ENCODE measurements at places on chromosomes 12 and 14.

GRCh38 chr12:63152321-63152700 is 1.3 kb upstream of the AVPR1A start:
- DNase-seq: no peak

- DNase-seq: no peak
Measured at GRCh38 chr12:68482660-68483059, 128.0 kb upstream of the RAP1B start.

DNA sequence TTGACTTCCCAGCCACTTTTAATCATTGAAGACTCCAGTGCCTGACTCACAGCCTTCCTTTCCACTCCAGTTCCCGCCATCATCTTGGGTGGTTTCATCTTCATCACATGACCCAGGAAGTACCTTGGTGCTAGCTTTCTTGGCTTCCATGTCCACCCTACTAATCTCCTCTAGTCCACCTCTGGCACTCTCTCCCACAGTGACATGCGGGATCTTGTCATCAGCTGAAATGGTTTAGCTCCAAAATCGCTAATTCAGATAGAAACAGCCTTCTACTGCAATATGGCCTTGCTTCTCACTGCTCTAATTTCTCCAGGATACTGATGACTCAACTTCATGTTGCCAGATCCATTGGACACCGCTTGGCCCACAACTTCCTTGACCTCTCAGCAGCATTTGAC is 24.5 kb downstream of the WDR20 start:
- no peak for DNase-seq

- DNase-seq: no peak
Measured at GRCh38 chr12:122505419-122506051, 4.8 kb upstream of the ZCCHC8 start.

DNA sequence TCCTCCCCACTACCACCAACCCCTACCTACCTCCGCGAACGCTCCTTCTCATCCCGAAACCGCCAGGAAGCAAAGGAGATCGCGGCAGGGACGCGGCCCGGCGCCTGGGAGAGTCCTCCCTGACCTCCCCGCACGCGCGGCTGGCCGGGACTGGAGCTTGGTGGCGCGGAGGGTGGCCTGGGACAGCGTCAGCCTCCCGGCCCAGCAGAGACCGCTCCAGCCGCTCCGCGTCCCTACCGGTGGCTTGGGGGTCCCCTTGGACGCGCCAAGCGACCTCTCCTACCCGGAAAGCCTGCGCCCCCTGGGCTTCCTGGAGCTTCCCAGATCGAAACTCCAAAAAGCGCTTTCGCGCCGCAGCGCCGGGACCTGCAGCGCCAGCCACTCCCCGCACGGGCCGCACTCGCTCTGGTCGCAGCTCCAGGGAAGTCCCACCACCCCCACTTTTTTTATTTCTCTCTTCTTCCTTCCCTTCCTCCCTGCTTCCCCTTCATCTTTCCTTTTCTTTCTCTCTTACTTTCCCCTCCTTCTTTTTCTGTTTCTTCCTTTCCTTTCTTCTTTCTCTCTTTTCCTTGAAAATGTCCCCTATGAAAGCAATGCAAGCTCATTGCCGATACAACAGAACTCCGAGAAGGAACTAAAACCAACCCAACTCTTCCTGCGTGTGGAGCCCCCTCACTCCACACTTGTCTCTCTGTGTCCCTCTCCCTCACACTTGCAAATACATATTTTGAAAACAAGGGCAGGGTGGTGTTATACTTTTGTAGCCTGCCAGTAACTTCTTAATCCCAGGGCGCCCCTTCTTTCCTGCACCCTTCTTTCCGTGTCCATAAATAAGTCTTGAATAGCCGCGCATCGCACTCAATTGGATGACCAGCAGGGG is 3.8 kb downstream of the DIO3 start:
- no peak for DNase-seq

- DNase-seq: no peak
Measured at GRCh38 chr12:32254260-32254956, 144.9 kb upstream of the FGD4 start.

GRCh38 chr14:84575681-84576080 is 954.3 kb upstream of the FLRT2 start:
- no peak for DNase-seq

GRCh38 chr12:57040211-57040610 is 9.7 kb downstream of the MYO1A start:
- no peak for DNase-seq

DNA sequence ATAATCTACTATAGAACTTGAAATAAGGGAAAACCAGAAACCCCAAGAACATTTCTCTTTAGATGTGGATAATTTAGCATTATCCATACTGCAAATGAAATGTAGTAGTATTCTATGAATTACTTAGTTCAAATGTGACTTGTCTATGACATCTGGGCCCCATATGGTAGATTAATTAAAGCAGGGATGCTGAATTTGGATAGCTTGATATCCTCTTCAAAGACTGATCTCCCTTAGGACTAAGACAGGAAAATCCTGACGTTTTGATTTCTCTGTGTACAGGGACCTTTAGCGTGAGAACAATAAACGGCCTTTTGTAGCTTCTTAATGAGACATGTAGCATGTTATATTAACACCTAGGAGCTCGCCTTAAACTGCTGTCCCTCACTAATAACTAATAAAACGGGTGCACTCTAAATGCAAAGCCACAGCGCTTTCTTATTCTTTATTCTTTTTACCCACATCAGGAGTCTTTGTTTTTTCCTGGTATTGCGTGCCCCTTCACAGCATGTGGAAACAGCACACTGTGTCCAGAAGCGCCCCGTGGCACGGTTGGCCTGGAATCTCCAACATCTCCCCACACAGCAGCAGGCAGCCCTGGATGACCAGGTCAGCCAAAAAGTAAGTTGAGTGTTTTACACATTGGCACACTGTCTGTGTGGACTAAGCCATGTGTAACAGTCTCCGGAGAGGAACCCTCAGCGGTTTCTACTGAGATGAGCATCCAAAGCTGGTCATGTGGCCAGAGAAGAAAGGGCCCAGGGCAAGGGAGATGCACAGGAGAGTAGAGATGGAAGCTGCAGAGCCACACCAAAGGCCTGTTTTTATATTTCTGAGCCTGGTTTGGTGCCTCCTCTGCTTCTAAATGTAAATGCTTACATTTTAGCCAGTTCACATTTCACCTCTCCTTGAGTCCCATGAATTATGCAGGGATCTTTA is 93.1 kb downstream of the SRGAP1 start:
- DNase-seq: no peak

DNA sequence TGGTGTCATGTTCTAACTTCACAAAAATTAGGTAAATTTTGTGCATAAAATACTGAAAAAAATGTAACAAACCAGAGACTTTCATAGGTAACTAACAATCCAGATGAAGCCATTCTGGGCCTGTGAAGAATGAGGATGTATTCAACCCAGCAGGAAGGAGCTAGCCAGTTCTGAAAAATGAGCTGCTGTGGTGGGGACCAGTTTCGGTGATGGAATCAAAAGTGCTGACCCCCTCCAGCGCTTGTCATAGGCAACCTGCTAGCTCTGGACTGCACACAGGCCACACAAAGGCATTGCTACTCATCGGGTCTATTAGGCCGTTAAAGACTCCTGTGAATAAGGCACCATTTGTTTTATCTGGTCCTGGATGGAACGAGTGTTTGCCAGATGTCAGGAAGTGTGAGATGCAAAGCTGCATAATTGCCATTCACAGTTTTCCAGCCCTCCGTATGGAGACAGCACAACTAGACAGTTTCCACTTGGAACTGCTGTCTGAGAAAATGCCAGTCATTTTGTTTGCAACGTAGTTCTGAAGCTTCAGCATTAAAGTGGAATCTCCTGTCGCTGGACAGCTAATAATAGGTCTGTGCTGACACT is 3.3 kb upstream of the RIMBP2 start:
- no peak for DNase-seq

DNA sequence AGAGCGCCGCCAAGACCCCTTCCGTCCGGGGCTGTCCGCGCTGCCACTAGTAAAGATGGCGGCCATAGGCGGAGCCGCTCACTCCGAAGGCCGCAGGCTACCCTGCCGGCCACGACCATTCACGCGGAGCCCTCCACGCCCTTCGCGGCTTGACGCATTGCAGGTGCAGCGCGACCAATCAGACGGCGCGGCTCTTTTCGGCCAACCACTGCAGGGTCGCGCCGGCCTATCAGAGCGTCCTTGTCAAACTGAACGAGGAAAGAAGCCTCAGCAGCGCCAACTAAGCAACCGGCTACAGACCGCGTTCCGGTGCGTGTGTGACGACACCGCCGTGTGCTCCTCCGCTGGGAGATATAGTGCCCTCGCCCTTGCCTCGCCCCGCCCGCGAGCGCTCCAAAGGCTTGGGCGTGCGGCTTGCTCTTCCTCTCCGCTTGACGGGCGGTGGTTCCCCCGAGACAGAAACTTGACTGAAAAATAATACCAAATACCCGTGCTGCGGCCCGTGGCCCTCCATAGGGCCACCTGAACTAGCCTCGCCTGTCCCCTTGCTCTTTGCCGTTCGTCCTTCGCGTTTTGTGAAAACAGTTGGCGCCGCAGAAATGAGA is 13.6 kb upstream of the CALM1 start:
- peak; percentile 96 for DNase-seq

DNA sequence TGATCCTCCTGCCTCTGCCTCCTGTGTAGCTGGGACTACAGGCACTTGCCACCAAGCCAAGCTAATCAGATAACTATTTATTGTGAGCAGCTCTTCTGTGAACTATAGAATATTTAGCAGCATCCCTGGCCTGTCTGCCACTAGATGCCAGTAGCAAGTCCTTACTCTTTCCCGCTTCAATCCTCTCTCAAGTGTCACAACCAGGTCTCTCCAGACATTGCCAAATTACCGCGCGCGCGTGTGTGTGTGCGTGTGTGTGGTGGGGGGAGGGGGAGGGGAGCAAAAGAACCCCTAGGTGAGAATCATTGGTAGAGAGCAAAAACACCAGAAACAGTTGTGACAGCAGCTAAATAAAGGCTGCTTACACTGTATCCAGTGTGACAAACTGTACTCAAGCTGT is 49.9 kb downstream of the PPP2R5E start:
- DNase-seq: no peak

DNA sequence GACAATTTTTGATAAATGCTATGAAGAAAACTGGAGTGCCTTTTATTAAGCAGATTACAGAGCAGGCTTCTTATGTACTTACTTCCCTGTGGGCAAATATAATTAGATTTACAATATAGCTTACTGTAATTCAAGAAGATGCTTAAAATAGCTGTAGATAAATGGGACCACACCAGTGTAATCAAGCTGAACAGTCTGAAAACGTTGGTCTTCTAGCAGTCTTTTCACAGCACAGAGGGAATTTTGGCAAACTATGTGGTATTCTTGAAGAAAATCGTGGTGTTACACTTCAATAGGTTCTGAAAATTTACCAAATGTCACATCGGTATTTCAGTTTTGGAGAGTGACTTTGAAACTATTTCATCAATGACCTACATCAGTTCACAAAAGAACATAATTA is 47.7 kb downstream of the SLC16A7 start:
- DNase-seq: no peak

GRCh38 chr14:99928963-99929362 is 135.8 kb downstream of the EML1 start:
- no peak for DNase-seq

DNA sequence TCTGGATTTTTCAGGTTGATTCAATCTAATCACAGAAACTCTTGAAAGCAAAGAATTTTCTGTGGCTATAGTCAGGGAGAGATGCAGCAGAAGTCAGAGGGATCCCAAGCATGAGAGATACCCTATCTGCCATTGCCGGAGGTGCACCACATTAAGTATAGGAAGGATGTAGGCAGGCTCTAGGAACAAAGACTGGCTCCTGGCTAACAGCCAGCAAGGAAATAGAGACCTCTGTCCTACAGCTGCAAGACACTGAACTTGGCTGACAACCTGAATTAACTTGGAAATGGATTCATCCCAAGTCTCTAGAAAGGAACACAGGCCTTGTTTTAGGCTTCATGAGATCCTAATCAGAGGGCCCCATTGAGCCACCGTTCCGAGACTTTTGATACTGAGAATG is 364.9 kb upstream of the FLRT2 start:
- DNase-seq: no peak

- no peak for DNase-seq
Measured at GRCh38 chr12:95700316-95700785, 90.2 kb downstream of the NTN4 start.

DNA sequence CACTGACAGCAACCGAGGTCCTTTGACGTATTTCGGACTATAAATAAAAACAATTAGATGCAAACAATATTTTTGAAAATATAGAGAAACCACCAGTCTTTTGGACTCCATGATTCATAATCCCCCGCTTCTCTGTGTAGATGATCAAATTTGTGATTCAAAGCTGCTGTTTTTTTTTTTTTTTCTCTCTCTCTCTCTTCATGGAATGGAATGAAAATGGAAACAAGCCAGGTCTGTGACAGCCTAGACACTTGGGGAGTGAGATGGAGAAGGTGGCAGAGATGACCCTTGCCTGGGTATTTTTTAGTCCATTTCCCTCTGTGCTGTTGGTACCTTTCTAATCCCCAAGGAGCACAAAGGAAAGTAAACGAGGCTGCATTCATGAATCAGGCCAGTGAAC is 248.5 kb downstream of the GLT1D1 start:
- no peak for DNase-seq

- DNase-seq: no peak
Measured at GRCh38 chr14:87785897-87786296, 207.1 kb downstream of the GALC start.

DNA sequence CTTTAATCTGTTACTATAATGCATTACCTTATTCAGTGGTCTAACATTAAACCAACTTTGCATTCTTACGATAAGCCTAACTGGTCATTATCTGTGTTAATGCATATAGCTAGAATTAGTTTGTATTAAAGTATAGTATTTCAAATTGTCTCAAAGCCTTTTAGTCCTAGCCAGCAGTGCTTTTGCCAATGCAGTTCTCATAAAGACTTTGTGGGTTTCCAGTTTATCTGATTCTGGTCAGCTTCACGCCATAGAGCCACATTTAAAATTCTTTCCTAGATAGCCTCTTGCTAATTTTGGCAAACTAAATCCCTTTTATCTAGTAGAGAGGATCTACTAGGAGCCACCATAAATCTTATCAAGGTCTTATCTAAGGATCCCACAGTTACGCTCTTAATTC is 78.9 kb upstream of the VASH1 start:
- DNase-seq: no peak
